Naive thymus-derived CD8-positive, alpha-beta T cell (primary cell): ENCODE measurements at places on chromosomes 5 and 9. TPM values are rescaled to one million over a fixed set of nuclear protein-coding genes. Genes with fewer than 3 reads are reported as not detected.

GRCh38 chr9:137174722-137175293, 3.0 kb upstream of the TMEM210 start:
- no peak for DNase-seq

GRCh38 chr9:76266649-76267283, 127.5 kb downstream of the RFK start:
- DNase-seq = no peak

- no peak for DNase-seq
Measured at GRCh38 chr9:130041648-130042405, 1.2 kb downstream of the FNBP1 start.

DNA sequence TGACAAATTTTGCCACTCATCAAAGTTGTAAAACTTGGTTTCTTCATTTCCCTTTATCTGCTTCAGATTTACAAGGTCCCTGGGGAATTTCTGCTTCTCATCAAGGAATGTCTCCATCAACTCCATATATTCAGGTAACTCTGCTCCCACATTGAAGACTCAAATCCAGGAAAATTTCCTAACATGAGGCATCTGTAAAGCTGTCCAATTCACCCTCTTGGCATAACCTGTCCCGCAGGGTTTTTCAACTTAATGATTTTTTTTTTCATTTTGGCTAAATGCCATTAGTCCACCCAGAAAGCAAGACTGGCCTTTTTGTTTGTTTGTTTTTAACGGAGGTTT, 50.2 kb upstream of the SLC30A5 start:
- no peak for DNase-seq

Gene EXD3
- total RNA-seq = 26.4 TPM

DNA sequence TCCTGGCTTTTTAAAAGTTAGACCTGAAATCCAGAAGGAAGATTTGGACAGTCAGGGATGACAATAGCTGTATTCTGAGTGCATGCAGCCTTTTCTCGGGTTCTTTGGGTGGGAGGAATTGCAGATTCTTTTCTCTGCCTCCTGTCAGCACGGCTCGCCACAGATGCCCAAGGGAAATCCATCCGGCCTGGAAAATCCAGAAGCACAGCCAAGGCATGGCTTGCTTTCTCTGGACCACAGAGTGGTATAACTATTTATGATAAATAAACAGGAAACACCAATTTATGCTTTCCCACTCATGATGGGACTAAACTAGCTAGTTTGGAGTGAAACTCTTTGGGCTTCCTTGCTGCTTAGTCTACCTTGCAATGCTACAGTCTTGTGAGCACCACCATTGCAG, 59.1 kb downstream of the C9orf152 start:
- no peak for DNase-seq

DNA sequence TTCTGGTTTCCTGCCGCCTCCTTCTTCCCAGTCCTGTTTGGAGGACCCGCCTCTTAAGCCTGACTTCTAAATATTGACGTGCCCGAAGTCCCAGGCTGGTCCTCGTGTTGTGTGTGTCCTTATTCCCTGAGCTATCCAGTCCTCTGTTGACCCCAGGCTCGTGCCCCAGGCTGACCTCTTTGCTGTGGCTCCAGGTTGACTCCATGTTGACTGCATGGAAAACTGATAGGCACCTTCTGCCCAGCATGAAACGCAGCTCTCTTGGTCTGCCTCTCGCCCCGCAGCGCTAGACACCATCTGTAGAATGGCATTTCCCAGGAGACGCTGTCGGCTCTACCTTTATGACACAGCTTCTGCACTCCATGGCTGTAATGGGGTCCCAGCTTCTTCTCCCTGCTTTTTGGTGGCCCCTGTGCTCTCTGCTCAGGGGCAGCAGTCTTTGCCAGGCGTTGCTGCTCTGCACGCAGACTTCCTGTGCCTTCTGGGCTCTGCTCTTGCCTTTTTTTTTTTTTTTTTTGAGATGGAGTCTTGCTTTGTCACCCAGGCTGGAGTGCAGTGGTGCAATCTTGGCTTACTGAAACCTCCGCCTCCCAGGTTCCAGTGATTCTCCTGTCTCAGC, 28.4 kb downstream of the EHMT1 start:
- no peak for DNase-seq

- DNase-seq = no peak
Measured at GRCh38 chr9:68750786-68751185, 45.7 kb downstream of the PIP5K1B start.

Gene PCDHB2
- total RNA-seq = not detected

DNA sequence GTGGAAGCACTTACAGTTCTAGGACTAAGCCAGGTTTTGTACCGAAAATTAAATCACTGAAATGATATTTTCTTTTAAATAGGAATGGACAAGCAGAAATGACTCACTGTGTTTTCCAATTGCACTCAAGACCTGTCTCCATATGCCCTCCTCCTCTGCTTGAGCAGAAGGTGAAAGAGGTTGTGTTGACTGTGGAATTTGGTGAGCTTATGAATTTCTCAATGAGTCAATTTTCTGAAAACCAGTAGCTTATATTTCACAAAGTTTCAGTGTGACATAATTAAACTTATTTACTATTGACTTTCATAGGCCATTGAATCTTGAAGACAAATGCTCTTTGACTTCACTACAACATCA, 249.9 kb downstream of the NPR3 start:
- no peak for DNase-seq

GRCh38 chr5:16521521-16522483, 56.2 kb upstream of the ZNF622 start:
- DNase-seq = no peak

Gene RASGRF2
- total RNA-seq = 35.9 TPM

GRCh38 chr5:14560091-14560595, 21.4 kb upstream of the OTULINL start:
- DNase-seq = peak; percentile 60

- no peak for DNase-seq
Measured at GRCh38 chr9:20152151-20152725, 363.4 kb upstream of the SLC24A2 start.

- DNase-seq = no peak
Measured at GRCh38 chr9:76634356-76635054, 129.7 kb upstream of the PCA3 start.

- no peak for DNase-seq
Measured at GRCh38 chr9:33850267-33850629, 33.3 kb downstream of the UBE2R2 start.

DNA sequence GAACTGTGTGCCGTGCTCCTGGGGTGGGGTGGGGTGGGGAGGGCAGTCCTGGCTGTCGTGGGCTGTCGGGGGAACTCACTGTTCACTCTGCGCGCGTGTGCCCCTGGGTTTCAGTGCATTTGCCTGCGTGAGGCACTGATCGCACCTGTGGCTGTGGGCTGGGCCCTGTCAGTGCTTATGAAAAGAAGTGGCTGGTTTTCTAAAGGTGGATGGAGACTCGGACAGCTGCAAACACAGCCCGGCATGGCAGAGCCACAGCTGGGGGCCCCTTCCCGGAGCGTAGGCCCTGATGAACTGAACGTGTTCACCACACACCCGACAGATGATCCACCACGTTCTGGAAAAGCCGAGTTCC, 42.7 kb downstream of the NKD2 start:
- no peak for DNase-seq

- DNase-seq = no peak
Measured at GRCh38 chr5:59840200-59840601, 53.3 kb downstream of the PDE4D start.

- DNase-seq = no peak
Measured at GRCh38 chr5:113093558-113093957, 117.0 kb downstream of the DCP2 start.

DNA sequence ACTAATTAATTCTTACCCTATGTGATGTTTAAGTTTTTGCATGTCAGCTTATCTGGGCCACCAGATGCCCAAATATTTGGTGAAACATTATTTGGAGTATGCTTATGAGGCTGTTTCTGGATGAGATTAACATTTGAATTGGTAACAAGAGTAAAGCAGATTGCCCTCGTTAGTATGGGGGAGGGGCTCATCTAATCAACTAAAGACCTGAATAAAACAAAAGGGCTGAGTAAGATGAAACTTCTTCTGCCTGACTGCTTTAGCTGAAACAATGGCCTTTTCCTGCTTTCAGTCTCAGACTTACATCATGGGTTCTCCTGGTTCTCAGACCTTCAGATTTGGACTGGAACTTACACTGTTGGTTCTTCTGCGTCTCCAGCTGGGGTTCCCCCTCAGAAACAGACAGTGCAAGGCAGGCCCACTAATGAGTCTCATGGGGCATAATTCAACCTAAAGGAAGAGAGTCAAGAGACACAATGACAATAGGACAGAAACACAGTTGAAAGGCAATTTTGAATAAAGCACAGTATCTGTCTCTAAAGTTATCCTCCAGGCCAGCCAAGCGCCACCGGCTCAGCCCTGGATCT, 288.4 kb downstream of the CAAP1 start:
- no peak for DNase-seq

Gene SPEF2
- total RNA-seq = 13.2 TPM

DNA sequence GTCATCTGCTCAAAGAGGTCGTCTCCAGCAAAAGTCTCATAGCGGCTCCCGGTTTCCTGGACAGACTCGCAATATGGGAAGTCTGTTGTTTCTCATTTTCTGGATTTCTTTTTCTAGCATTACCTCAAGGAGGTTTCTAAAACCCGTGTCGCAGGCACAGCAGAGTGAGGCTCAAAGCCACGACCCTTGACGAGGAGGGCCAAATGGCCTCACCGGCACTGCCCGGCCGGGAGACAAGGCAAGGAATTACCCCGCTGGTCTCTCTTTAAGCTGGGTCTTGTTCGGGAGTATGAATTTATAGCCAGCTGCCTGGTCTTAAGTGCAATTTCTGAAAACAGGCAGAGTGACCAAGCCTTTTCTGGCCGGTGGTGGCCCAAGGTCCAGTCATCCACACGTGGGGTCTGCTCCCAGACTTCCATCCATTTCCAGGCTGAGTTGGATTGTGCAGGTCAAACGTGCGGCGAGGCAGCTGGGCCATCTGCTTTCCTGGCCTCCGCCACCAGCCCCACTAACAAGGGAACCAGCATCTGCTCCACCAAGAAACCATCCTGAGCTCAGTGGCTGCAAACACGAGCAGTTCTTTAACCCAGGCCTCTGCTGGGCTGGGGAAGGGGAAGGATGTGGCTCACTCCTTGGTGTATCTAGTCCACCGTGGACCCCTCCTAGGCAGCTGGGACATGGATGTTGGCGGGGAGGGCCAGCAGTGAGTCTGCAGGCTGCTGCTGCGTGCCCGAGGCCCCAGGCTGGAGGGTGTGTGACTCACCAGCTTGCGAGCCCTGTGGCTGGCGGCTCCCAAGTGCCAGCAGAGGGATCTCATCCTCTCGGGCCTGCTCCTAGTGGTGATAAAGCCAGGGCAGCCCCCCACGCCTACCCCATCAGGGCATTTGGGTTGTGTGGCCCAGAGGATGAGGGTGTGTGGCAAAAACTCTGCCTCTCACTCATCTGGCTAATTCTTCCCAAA, 55.6 kb upstream of the COL5A1 start:
- no peak for DNase-seq

Gene NR4A3
- total RNA-seq = 0.47 TPM

DNA sequence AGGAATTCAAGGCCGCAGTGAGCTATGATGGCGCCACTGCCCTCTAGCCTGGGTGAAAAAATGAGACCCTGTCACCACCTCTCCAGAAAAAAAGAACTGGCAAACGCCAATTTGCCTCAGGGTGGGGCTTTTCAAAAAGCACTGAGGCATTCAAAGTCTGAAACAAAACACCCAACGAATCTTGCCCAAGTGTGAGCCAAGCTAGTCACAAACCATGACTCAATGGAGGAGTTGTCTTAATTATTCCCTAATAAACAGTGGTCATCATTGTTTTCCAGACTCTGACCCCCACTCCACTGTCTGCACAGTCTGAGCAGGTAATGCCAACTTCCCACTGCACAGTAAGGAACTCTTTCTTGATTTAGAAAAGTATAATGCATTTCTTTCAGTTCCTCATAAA, 16.8 kb downstream of the FRMD3 start:
- no peak for DNase-seq

GRCh38 chr5:67221487-67222242, 25.1 kb upstream of the CD180 start:
- DNase-seq = peak; percentile 14

DNA sequence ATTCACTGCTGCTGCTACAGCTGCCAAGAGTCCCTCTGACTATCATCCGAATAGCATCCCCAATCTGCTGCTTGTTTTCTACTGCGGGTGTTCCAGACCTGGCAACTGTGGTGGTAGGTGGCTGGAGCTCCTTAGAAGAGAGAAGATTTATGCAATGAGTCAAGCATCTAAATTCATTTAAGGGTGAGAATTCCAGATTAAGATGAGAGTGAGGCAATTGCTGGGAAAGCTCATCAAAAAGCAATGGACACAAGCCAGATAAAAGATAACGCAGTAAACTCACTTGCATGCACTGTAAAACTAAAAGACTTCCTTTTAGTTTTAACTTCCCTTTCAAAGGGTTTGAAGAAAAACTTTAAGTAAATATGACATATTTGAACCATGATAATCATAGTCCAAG, 3.9 kb downstream of the PLK2 start:
- DNase-seq = no peak

Gene LHX3
- total RNA-seq = not detected

DNA sequence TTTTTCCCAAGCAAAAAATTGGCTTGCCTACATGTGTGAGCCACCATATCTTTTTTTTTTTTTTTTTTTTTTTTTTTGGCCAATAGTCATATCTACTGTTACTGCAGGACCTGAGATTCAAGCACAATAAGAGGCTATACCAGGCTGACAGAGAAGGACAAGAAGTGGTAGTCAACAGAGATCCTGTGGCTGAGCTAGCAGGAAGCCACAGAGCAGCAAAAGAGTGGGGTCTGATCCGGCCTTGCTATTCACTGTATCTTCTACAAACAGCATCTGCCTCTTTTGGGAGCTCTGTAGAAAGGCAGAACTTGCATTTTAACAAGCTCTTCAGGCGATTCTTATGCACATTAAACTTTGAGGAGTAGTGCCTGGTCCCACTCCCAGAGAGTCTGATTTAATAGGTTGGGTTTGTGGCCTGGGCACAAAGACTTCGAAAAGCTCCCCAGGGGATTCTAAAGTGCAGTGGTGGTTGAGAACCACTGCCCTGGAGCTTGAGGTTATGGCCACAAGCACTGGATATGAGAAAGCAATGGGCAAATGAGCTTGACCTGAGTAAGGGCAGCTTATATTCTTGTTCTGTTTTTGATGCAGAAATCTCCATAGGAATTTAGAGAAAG, 162.8 kb downstream of the PIK3R1 start:
- no peak for DNase-seq

DNA sequence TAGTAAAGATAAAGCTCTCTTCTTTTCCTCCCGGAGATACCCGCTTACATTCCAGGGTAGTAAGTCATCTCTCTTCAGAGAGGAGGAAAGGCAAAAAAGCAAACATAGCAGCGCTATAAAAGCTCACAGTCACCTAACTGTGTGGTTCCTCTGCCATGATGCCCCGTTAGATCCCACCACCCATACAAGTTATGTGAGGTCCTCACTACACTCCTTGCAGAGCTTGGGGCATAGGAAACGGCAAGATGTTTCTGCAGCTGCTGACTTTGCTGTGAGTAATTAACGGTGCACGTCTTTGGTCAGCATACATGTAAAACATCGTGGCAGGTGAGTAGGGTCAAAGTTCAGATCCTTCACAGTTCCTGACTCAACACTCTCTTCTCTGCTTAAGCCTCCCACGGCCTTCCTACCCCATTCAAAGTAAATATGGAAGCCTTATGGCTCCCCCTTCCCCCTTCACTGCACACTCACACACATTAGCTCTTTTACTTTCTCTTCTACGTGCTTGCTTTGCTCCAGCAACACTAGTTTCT, 218.9 kb downstream of the DIRAS2 start:
- DNase-seq = no peak

Gene TAF11L5
- not detected for total RNA-seq
